Left colon (tissue), 2 donors: ENCODE measurements at places on chromosomes 7 and 10. TPM values are rescaled to one million over a fixed set of nuclear protein-coding genes. Genes with fewer than 3 reads are reported as not detected.

GRCh38 chr7:105098863-105099515 is 85.0 kb downstream of the KMT2E start:
- no peak for DNase-seq

DNA sequence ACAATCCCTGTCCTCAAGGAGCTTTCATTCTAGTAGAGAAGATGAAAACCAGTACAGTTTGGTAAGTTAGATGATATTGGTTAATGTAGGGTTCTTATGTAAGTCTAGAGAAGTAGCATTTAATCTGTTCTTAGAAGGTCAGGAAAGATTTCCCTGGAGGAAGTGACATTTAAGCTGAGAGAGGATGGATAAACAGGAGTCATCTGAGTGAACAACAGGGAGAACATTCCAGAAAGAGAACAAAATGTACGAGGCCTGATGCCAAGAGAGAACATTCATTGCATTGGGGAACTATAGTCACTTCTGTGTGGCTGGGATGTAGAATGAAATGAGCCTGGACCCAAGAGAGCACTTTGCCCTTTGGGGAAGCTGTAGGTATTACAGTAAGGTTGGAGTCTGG is 88.0 kb downstream of the CFTR start:
- no peak for DNase-seq

DNA sequence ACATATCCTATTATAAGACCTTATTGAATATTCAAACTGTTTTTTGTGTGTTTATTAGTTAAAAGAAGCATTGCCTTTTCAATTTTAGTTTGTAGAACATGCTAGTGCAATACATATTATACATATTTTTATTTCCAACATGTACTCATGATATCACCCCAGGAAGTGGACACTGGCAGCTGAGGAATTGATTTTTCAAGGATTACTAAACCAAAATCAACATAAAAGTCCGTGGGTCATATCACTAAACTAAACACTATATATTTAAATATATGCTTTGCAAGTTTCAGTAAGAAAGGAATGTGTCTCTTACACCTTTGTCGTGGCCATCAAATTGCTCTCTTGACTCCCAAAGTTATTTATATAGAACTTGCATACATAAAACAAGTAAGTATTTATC is 185.2 kb downstream of the AGMO start:
- DNase-seq, result no peak

GRCh38 chr10:114271779-114272167 is 32.7 kb downstream of the VWA2 start:
- DNase-seq, result no peak

DNA sequence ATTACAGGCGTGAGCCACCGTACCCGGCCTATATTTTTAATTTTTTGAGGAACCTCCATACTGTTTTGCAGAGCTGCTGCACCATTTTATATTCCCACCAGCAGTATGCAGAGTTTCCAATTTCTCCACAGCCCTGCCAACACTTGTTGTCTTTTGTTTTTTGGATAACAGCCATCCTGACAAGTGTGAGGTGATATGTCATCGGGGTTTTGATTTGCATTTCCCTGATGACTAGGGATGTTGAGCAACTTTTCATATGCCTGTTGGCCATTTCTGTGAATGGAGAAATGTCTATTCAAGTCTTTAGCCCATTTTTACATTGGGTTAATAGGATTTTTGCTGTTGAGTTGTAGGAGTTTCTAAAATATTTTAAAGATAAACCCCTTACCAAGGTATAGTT is 22.2 kb downstream of the ENTPD7 start:
- no peak for DNase-seq

The PGAM2 gene
- 0.64 TPM for total RNA-seq

The DNAH11 gene
- total RNA-seq, result 0.15 TPM
